ENCODE measurements at places on chromosomes 6 and 20. TPM values are rescaled to one million over a fixed set of nuclear protein-coding genes. Genes with fewer than 3 reads are reported as not detected.

The PNPLA1 gene
- polyA plus RNA-seq: not detected

The TULP4 gene
- 41.2 TPM for polyA plus RNA-seq

The TRIM31 gene
- polyA plus RNA-seq: 0.21 TPM

The PI16 gene
- 53.8 TPM for polyA plus RNA-seq

The LAMP5 gene
- not detected for polyA plus RNA-seq

The IL17A gene
- 0.16 TPM for polyA plus RNA-seq

The PROCR gene
- 3.6 TPM for polyA plus RNA-seq

The CHMP4B gene
- polyA plus RNA-seq: 5.3 TPM

The HLA-B gene
- 6,650 TPM for polyA plus RNA-seq

The NNAT gene
- not detected for polyA plus RNA-seq

The TREM1 gene
- polyA plus RNA-seq: not detected

The ACTL10 gene
- polyA plus RNA-seq: 5.3 TPM

The MOXD1 gene
- not detected for polyA plus RNA-seq

The CD109 gene
- polyA plus RNA-seq: 0.10 TPM

The AIF1 gene
- polyA plus RNA-seq: 11.0 TPM
